ENCODE measurements at places on chromosomes 7 and 10.

DNA sequence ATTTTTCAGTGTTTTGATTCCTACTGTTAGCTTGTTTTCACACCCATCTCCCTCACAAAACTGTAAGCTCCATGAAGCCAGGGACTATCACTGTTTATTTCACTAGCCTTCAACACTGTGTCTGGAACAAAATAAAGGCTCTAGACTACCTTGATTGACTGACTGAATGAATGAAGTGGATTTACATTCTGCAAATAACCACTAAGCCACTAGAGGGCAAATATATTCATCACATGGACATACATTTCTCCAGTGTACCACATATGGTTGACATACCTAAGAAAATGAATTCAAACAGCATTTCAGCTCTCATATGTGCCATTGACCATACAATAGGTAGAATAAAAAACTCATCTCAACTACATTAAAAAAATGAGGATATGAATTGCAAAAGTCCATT lies 185.9 kb downstream of the RAB11FIP2 start:
- no peak for DNase-seq

- DNase-seq = no peak
These were observed 108.0 kb downstream of the MAD1L1 start for GRCh38 chr7:2124604-2125345.

DNA sequence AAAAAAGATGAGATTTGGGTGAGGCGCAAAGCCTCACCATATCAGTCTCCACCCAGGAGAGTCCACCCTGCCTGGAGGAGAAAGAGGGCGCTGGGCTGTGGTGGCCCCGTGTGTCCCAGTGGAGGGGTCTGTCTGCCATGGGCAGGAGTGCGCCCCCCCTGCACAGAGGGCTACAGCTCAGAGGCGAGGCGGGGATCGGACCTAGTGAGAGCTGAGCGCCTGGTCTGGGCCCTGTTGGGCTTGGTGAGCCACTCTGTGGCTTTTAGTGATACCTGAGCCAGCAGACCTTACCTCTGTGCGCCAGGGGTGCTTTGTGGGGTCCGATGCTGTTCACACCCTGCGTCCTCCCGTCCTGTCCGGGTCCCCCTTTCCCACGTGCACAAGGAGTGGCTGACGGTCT lies 25.9 kb upstream of the GNA12 start:
- DNase-seq = no peak

DNA sequence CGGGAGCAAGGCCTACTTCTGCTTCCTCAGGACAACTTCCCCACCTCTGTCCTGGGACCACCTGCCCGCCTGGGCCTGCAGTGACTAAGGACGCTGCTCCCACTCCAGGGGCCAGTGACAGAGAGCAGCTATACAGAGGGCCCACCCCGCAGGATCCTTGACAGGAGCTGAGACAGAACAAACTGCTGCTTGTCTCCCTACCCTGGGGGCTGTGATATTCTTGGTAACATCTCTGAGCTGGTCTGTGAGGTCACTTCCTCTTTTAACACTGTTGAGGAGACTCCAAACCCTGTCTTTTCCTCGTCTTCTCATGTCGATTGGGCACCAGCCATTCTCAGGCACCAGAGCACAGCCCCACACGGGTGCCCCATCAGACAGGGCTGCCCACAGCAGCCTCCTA lies 6.9 kb upstream of the MRPS24 start:
- DNase-seq = no peak

GRCh38 chr7:106088014-106088413 lies 24.1 kb downstream of the SYPL1 start:
- no peak for DNase-seq
